Suppressor macrophage treated with lipopolysaccharide for 1 hour (primary cell): ENCODE measurements at places on chromosomes 5 and 9.

GRCh38 chr5:137836298-137836697, 31.4 kb upstream of the MYOT start:
- no peak for DNase-seq

GRCh38 chr5:111095982-111096381, 3.8 kb downstream of the WDR36 start:
- DNase-seq = no peak

GRCh38 chr9:96006961-96007360, 131.5 kb downstream of the ERCC6L2 start:
- DNase-seq = no peak

DNA sequence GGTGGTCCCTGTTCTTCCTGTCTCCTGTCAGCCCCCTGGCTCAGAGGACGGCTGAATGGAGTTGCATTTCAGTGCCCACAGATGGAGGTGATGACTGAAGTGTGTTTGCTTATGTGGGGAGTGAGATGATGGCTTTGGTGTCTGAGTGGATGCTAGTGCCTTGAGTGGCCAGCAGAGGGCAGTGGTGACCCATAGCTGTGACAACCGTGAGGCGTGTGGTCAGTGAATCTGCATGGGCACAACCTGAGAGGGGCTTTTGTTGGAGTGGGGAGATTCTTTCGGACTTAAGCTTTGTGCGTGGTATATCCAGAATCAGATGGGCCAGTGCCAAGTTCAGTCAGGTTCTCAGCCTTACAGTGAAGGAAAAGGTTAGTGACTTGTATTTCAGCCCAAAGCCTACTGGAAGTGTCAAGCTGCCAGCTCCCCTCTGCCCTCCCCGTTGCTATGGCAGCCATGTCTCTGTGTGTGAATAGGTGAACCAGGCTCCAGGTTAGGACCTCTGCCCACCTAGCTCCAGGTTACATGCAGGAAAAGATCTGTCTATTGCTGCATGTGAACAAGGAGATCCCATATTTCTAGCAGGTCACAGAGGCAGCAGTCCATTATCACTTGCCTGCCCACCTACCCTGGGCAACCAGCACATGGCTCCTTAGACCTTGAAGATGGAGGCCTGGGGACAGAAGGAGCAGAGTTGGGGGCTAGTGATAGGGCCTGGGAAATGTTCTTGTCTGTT, 14.7 kb upstream of the CXXC5 start:
- DNase-seq = peak; percentile 81

DNA sequence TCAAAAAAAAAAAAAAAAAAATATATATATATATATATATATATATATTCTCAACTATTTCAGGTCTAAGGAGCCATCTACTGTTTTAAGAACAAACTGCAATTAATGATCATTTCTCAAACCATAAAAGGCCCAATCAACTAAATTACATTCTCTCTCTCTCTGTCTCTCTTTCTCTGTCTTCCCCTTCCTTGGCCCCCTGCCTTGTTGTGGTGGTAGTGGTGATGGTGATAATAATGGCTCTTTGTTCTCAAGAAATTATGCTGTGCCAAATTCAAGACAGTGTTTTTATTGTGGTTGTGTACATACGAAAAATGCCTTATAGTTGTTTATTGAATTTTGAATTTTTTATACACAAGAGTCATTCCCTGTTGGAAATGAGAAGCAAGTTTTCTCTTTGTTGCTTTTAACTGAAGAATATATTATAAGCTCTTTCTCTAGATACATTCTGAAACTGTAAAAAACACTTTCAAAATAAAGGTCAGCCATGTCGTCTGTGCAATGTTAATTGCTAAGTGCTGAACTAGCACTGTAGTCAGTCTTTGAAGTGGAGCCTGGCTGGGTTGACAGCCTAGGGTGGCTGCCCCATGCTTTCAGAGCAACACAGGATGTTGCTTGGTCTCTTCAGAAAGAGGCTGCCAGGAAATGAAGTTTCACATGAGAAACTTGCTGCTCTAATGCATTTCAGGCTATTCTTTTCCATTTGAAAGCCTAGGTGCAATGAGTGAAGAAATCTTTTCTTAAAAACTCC, 96.0 kb downstream of the HINT1 start:
- no peak for DNase-seq

GRCh38 chr5:54717870-54718269, 200.3 kb downstream of the SNX18 start:
- no peak for DNase-seq

GRCh38 chr9:98117984-98118639, 910 bp downstream of the TRIM14 start:
- DNase-seq = peak; percentile 48

DNA sequence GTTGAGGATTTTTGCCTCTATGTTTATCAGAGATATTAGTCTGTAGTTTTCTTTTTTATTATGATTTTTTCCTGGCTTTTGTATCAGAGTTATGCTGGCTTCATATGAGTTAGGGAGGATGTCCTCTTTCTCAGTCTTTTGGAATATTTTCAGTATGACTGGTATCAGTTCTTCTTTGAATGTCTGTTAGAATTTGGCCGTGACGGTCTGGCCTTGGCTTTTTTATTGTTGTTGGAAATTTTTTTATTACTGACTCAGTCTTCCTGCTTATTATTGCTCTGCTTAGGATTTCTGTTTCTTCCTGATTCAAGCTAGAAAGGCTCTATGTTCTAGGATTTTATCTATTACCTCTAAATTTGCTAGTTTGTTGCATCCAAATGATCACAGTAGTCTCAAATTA, 421.9 kb downstream of the CDH10 start:
- DNase-seq = no peak

GRCh38 chr9:36721846-36722588, 149.3 kb downstream of the MELK start:
- DNase-seq = no peak

GRCh38 chr5:93236807-93237421, 344.1 kb downstream of the NR2F1-AS1 start:
- no peak for DNase-seq

DNA sequence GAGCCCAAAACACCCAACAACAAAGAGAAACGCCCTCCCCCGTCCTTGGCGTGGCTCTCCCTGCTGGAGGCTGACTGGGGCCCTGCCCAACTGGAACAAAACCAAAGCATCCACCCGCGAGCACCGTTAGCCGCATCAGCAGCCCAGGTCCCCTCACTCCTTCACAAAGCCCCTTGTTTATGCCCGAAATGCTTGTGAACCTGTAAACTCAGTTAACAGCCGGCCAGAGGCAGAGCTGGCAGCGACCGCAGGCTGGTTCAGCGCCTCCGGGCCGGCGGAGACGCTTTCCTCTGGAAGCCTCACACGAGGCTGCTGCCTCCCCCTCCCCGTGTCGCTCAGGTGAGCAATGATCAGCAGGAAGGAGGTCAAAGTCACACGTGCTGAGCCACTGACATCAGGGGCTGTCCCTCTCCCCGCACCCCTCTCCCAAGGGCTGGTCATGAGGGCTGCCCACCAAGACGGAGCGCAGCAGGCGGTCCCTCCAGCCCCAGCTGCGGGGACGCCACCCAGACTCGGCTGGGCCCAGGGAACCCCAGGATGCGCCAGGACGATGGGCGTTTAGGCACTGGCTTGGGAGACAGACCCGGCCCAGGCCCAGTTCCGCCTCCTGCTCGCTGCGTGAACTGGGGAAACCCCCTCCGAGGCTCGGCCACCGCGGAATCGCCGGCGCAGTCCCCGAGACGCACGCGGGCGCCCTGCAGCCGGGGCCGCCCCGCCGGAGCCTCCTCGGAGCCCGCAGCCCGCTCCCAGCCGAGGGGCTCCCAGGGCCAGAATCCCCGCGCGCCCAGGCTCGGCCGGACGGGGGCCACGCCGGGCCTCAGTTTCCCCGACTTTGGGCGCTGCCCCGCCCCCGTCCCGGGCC, 563 bp downstream of the SNAPC4 start:
- DNase-seq = peak; percentile 64

DNA sequence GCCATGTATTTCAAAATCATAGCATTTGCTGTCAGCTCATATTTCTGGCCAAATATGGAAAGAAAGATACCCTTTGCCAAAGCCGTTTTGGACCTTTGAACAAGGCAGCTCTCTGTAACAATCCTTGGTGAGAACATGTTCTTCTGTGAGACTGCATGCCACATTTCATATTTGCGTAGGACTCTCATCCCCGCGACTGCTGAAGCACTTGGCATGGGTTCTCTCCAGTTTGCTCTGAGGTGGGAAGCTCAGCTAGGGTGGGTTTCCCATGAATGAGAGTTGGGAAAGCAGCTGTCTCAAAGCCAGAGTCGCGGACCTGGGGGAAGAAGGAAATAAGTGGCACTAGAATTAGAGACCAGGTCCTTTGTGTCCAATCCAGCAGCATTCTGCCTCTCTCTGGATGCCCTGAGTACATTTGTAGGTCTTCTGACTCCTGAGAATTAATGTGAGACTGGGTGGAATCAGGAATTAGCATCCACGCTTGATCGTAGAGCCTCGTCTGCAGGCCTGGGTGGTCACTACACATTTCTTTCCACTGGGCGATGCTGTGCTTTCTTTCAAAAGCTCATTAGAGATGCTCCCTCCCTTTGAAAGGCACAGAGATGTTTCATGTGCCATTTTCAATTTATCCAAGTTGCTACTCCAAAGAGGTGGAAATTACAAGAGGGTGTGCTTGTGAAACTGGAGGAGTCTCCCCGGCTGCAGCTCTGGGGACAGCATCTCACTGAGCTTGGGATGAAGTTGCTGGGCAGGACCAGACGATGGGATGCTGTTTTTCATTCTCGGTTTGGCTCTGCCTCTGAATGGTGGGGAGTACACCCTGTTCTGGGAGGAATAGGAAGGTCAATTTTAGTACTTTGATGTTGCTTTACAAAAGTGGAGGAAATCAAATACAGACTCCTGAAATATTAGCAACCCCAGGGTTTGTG, 197.2 kb downstream of the GADD45G start:
- DNase-seq = no peak

- DNase-seq = no peak
Observed at GRCh38 chr9:130366072-130366471, 78.7 kb upstream of the ASS1 start.

- DNase-seq = no peak
Observed at GRCh38 chr5:153827397-153827796, 211.3 kb downstream of the FAM114A2 start.

DNA sequence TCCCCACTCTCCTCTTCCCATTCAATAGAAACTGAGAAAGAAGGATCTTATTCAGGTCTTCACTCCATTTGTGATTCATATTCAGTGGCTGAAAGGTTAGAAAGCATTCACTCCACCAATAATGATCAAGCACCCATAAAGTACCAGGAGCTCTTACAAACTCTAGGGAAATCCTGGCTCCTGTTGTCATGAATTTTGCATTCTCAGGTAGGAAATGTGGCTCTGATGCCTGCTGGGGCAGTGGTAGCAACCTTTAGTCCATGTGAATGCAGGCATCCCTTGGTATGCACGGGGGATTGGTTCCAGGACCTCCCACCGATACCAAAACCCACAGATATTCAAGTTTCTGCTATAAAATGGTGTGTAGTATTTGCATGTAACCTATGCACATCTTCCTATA, 3.6 kb upstream of the RORB start:
- DNase-seq = no peak

GRCh38 chr9:105309531-105309931, 65.1 kb downstream of the SLC44A1 start:
- DNase-seq = no peak

DNA sequence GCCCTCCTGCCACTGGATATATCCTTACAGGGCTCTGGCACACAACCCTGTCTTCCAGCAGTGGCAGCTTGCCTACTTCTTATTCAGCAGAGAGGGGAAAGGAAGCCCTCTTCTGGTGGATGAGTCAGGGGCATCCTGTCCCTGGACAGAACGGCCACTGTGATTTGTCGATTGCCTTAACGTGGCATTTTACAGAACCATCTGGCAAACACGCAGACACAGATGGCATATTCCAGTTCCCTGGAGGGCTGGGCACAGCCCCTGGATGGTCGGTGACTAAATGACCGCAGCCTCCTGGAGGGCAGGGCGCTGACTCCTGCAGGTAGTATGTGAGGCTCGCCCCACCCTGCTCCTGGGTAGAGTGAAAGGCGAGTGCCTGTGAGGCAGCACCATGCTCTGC, 62.1 kb downstream of the DCP2 start:
- DNase-seq = no peak

DNA sequence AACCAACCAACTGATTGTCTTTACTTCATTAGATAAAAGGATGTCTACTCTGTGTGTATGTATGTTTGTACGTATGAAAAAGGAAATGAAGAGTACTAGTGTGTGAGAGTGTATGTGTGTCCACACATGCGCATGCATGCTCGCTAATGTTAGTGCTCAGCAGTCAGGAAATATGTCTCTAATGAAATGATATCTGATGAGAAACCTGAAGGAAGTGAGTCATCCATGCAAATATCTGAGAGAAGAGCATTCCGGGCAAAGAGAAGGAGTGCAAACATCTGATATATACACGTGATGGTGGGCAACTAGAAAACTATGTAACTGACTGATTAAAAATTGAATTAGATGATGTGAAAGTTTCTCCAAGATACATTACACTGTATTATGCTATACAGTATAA, 29.6 kb upstream of the UGCG start:
- peak; percentile 12 for DNase-seq

- no peak for DNase-seq
Observed at GRCh38 chr9:93500571-93501298, 47.4 kb upstream of the FAM120AOS start.

DNA sequence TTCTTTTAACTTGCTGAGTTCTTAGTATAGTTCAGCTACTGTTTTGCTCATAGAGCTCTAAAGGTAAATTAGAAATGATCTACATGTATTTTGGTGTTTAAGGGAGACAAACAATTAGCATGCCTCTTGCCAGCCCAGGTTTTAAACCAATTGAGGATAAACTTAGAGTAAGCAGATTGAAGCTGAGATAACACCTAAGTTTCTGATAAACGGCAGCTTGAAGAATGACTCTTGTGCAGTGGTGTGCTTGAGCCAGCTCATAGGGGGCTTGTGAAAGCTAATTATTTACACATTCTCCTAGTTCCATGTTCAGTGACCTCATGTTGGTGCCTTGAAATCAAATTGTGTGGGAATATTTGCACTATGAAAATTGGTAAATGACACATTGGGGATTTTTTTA, 193.0 kb downstream of the PRR16 start:
- DNase-seq = no peak

GRCh38 chr5:178820001-178820400, 39.8 kb upstream of the ZNF354B start:
- DNase-seq = no peak
